ENCODE measurements at places on chromosomes 6 and 20.

- no peak for DNase-seq
These were observed 18.9 kb upstream of the DSN1 start for GRCh38 chr20:36792422-36792821.

DNA sequence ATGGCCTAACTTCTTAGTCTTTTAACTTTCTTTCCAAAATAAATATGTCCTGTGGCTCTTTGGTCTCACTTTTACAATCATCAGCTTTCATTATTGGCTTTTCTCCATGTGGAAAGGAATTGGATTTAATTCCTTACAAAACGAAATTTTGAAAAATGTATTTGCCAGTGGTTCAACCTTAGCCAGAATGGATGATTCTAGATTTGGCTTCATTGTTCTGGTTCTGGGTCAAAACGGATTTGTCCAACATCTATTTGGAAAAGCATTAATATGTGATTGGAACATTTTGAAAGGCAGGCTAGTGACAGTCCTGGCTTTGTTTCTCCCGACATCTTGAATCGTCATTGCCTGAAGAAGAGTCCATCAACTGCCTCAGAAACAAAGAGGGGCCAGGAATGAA, 59.2 kb downstream of the TENT5A start:
- no peak for DNase-seq

GRCh38 chr6:16493112-16493511, 254.7 kb downstream of the GMPR start:
- no peak for DNase-seq

GRCh38 chr6:143223895-143224294, 163.2 kb downstream of the AIG1 start:
- DNase-seq: no peak

GRCh38 chr6:90184334-90185298, 112.0 kb downstream of the BACH2 start:
- DNase-seq: no peak

DNA sequence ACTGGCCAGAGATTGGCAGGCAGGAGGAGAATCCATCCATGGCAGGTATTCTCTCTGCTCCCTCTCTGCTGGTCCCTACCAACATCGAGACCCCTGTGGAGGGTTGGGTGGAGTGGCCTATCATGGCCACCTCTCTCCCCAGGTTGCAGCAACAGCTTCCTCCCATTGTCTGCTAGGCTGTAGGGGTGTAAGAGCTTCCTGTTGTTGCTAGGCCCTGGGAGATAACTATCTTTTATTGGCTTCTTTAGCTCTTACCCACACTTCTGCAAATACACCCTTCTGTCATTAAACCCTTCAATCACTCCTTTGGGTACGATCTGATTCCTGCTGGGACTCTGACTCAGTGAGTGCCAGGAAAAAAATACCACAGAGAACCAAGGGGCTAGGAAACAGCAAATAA, 66.6 kb upstream of the FAM184A start:
- no peak for DNase-seq

DNA sequence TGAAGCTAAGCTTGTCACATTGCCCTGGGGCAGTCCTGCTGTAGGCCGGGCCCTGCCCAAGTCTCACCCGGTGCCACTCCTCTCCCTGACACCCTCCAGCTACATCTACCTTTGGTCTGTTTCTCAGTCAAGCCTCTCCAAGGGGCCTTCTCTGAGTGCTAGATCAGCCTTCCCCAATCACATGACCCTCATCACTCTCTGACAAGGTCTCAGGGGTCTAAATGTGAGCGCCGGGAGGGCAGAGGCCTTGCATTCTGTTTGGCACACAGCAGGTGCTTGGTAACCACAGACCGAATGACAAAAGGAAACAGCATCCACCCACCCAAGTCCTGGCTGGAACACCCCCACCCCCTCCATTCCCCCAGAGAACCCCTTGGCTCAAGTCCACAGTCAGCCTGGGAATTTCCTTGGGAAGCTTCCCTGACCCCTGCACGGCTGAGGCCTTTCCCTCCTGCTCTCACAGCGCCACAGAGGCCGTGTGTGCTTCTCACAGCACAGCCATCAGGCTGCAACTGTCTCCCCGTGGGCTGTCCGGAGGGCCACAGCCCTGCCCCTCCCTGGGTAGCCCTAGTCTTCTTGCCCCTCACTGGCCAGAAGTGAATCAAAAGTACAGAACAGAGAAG, 32.9 kb downstream of the PKIG start:
- no peak for DNase-seq
